ENCODE measurements at places on chromosomes 16 and 17.

DNA sequence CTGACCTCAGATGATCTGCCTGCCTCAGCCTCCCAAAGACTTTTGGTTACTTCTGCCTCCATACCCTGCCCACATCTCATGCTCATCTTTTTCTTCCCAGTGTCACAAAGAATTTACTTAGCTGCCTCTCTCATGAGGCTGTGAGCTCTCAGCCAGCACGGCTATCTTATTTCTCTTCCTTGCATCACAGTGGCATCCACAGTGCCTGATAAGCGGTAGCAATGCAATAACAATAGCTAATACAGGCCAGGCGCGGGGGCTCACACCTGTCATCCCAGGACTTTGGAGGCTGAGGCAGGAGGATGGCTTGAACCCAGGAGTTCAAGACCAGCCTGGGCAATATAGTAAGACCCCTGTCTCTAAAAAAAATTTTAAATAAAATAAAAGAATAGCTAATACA is 15.5 kb upstream of the MARVELD3 start:
- DNase-seq: no peak

GRCh38 chr17:52823155-52823554 is 664.6 kb upstream of the CA10 start:
- DNase-seq: no peak

DNA sequence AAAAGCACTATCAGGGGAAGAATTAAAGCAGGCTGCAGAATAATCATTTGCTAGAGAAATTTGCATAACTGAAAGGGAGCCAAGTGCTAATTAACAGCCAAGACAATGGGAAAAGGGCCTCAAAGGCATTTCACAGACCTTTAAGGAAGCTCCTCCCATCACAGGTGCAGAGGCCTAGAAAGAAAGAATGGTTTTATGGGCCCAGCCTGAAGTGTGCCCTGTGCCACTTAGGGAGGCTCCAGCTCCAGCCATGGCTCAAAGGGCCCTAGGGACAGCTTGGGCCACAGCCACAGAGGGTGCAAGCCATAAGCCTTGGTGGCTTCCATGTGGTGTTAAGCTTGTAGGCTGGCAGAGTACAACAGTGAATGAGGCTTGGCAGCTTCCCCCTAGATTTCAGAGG is 50.1 kb downstream of the RNF112 start:
- no peak for DNase-seq

DNA sequence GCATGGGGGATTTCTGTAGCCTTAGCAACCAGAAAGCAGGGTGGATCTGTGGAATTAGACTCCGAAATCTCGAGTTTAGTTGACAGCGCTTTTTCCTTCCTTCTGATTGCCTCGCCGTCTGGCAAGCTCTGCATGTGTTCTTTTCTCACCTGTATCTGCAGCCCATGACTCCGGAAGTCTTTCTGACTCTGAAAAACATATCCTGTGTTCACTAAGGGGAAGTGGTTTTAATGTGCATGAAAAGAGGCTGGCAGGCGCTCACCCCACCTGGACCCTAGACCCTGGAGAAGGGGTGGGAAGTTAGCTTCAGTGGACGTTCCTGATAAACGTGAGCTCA is 158.5 kb downstream of the RPTOR start:
- no peak for DNase-seq

GRCh38 chr16:30766206-30766932 is 4.2 kb downstream of the RNF40 start:
- DNase-seq: no peak

GRCh38 chr17:9696279-9697044 is 51.1 kb downstream of the USP43 start:
- DNase-seq: no peak

DNA sequence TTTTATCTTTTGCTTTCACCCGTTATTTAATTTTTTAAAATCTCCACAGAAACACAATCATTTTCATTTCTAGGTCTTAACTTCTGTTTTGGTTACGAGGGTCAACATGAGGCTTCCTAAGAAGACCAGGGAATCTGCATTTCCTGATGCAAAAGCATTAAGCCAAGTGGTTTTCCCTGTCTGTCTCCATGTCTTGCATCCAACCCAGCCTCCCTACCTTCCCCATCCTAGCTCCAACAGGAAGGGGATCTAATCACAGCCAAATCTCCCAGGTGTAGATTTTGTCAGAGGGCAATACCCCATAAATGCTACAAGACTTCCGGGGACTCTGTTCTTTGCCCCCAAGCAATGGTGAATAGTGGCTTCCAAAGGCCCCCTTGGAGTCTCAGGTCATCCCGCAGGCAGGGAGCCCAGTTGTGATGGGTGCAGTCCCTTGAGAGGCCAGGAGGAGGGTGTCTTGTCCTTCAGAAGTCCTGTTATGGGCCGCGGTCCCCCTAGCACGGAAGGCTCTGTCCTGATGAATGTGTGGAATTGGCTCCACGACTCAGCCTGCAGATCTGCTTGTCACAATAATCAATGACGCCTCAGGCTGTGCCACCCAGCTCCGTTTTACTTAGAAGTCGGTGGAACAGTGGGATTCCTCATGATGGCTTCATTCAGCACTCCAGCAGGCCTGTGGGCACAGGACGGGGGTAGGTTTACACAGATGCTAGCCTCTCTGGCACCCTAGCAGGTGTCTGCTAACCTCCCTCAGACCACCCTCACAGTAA is 141.1 kb downstream of the RGS9 start:
- DNase-seq: no peak

DNA sequence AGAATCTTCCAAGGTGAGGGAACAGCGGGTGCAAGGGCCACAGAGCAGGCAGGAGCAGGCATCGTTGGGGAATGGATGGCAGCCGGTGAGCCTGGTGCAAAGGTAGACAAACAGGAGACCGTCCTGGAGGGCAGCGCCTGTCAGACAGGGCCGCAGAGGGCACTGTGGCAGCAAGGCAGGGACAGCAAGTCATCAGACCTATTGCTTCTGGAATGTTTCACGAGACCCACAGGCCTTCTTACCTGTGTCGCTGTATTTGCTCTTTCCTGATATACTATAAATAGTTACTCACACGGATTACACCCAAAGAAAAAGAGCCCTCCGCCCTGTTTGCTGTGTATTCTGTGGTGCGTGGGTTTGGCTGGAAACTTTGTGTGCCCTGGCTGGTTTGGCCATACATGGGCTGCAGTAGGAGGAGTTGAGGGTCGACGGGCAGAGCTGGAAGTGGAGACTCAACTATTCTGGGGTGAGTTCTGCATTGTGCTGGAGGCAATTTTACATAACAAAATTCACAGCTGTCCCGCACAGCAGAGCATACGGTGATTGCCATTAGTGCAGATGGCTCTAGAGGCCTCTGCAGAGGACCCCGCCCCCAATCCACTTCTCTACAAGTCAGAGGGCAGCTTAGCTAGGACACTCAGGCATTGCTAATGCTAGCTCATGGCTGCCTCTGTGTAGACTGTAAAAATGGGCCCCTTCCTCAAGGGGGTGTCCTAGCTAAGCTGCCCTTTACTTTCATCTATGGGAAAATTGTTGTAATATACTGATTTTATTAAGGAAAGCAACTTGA is 18.6 kb upstream of the POLR3E start:
- DNase-seq: no peak

DNA sequence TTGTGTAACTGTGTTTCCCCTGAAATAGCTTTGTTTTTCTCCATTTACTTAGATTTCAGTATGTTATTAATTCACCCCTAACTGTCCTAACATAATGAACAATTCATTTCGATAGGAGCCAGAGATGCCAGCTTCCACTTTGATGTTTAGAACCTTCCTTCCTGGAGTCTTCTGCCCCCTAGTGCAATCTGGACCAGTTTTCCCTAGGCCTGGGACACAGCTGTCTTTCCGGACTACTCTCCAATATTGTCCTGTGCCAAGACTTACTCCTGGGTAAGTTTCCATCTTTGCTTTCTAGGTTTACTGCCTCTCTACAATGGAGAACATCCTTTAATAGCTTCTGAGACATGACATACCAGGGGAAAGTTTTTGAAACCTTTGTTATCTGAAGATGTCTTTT is 12.8 kb downstream of the RECQL5 start:
- DNase-seq: no peak

DNA sequence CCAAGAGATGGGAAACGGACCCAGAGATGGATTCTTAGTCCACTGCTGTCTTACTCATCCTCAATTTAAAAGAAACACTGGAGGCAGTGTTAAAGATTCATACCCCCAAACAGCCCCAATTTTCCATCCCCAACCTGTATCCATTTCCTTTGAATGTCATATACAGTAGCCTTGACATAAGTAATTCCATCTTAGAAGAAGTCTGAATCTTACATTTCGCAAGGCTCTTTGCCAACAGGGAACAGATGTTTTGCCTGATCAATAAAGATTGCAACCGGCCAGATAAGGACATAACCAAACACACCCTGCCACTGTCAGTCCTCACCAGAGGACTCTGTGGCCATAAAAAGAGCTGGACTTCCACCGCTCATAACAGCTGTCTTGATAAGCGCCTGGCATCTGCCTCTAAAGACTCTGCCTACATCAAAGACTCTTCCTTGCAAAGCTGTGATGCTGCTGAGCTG is 59.0 kb upstream of the MED9 start:
- DNase-seq: no peak

DNA sequence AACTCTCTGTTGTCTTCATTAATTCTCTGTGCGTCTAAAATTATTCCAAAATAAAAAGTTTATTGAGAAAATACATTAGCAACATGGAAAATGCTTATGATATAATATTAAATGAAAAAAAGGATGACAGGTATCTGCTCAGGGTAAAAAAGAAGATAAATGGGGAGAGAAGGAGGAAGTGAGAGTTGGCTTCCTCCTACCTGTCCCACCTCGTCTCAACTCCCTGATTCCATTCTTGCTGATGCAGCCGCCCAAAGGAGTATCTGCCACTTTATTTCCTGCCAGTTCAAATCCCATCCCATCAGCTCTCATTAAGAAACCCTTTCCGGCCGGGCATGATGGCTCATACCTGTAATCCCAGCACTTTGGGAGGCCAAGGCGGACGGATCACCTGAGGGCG is 72.5 kb upstream of the ALOX12 start:
- no peak for DNase-seq

DNA sequence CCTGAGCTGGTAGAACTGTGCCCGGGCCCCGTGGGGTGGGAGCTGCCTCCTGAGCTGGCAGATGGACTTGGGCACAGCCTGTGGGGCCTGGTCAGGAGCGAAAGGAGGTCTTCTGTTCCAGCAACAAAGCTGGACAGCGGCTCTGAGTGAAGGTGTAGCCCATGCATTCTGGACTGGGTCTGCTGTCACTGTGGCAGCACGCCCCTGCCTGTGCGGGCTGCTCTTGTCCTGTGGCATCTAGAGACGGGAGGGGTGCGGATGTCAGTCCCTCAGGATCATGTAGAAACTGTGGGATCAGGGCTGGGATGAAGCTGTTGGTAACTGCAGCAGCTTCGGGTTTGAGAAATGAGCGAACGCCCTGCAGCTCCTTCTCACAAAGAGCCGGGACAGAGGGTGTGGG is 19.4 kb downstream of the BAIAP2 start:
- no peak for DNase-seq

DNA sequence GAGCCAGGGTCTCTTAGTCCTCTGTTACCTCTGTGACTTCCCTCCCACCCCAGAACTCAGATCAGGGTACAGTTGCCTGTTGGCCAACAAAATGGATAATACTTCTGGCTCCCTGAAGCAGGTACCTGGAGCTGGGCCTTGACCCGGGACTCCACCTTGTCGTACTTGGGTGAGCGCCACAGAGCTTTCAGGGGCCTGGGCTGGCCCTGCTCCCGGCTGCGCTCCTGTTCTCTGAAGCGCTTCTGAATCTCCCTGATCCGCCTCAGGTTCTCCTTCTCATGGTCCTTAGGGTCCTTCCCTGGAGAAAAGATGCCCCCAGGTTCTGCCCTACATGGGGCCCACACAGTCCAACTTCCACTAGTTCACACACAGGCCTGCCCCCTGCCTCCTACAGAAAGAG is 1.7 kb downstream of the ENKD1 start:
- no peak for DNase-seq

DNA sequence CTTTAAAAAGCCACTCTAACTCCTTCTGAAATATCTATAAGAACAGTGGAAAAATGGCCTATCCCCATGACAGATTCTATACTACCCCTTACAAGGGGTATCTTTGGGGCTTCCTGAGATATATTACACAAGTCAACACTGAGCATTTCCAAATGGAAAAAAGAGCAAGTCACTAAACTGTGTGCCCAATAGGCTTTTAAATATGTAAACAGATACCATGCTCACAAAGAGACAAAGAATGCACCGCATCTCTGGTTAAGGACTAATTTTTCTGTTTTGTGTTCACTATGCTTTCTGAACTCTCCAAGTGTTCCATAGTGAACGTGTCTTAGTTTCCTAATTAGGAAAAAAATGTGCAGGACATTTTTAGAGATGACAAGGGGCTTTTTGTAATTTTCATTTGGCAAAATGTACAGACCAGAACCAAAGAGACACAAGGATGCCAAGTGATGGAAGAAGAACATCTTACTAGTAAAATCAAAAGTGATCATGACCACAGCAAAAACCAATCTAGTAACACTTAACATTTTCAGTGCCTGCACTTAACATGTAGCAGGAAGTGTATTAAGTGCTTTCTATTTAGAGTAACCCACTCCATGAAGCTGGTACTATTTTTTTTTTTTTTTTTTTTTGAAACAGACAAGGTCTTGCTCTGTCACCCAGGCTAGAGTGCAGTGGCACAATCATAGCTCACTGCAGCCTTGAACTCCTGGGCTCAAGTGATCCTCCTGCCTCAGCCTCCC is 21.5 kb downstream of the MYH11 start:
- DNase-seq: no peak

GRCh38 chr17:18004345-18004744 is 31.7 kb downstream of the DRC3 start:
- no peak for DNase-seq

GRCh38 chr16:671353-672131 is 3.6 kb downstream of the RHOT2 start:
- DNase-seq: no peak

DNA sequence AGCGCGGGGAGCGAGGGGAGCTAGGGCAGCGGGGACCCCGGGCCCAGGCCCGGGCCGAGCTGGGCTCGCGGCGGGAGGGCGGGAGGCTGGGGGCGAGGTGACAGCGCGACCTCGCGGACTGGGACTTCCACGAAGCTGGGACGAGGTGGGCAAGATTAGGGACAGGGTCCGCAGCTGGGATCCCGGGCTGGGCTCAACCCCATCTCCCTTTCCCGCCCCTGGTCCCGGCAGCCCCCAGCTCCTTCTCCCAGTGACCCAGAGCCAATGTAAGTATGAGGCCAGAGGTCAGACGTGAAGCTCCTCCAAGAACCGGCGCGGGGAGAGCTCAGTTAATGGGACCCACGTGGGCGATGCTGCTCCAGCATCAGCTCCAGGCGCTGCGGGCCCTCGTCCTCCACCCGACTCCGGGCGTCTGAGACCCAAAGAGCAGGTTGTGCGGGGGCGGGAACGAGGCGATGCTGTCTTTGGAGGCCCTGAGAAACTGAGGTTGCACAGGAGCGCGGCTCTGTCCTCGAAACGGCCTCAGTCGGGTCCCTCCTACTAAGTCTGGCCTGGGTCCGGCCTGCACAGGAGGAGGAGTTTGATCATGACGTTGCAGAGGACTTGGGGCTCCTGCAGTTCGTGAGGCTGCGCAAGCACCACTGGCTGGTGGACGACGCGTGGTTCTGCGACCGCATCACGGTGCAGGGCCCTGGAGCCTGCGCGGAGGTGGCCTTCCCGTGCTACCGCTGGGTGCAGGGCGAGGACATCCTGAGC is 585 bp downstream of the ALOX12 start:
- DNase-seq: no peak
